ENCODE measurements at places on chromosomes 7 and 10.

DNA sequence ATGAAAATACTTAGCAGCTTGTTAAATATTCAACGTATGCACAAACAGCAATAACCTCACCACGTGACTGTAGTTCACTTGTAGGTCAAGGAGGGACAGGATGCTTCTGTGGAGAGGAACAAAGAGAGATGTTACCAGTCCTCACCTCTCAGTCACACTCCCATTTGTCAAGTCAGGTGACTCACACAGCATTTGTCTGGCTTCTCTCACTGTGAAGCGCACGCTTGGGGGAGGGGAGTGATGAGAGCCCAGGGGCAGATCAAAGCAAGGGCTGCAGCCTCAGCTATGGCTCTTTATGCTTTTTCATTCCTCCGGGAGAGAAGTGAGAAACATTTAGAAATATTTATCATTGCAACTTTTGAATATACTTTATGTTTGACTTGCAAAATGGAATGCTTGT lies 2.9 kb upstream of the RBM20 start:
- peak; percentile 72 for DNase-seq

- DNase-seq = no peak
These were observed 1.5 kb downstream of the CALHM1 start for GRCh38 chr10:103457176-103457712.

GRCh38 chr7:101399759-101400158 lies 37.1 kb downstream of the COL26A1 start:
- no peak for DNase-seq

DNA sequence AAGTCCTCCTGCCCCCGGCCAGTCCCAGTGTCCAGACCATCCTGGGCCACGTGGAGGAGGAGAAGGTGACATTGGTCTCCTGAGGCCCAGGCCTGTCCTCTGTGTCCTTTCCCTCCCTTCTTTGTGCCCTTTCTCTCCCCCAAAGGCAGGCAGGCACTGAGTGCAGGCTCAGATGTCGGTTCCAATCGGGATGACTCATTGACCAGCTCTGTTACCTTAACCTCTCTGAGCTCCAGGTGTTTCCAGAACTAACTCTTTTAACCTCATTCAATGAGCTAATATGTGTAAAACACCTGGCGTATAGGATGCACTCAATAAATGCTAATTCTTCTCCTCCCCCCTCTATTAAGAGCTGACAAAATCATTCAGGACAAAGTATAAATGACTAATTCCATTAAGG lies 25.7 kb downstream of the MACROH2A2 start:
- no peak for DNase-seq

DNA sequence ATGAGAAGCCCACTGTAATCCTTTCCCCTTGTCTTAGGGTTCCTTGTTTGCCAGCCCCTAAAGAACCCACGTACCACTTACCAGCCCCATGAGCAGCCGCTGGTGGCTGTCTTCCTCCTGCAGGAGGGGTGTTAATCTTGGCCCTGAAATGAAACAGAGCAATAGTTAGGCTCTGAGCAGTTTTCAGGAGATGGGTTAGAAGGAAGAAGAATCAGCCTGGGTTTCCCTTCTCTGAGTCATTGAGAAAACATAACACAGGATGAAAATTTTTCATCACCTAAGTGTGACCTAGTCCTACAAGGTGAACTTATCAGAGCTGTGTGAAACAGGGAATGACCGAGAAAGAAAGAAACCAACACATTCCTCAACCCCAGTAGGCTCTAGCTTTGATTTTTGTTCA lies 90.0 kb downstream of the GSAP start:
- DNase-seq = peak; percentile 32

- DNase-seq = no peak
These were observed 14.5 kb downstream of the PDGFA start for GRCh38 chr7:505171-505570.

DNA sequence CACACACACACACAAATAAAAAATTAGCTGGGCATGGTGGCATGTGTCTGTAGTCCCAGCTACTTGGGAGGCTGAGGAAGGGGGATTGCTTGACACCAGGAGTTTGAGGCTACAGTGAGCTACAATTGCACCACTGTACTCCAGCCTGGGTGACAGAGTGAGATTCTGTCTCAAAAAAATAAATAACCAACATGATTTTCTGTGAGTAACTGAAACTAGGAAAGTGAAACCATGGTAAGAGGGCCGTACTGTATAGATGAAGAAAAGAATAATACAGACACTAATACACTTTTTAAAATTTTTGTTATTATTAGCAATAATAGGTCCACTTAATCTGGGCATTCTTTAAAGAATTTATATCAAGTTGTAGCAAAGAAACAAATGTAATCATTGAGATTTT lies 170.9 kb downstream of the HGF start:
- DNase-seq = no peak

DNA sequence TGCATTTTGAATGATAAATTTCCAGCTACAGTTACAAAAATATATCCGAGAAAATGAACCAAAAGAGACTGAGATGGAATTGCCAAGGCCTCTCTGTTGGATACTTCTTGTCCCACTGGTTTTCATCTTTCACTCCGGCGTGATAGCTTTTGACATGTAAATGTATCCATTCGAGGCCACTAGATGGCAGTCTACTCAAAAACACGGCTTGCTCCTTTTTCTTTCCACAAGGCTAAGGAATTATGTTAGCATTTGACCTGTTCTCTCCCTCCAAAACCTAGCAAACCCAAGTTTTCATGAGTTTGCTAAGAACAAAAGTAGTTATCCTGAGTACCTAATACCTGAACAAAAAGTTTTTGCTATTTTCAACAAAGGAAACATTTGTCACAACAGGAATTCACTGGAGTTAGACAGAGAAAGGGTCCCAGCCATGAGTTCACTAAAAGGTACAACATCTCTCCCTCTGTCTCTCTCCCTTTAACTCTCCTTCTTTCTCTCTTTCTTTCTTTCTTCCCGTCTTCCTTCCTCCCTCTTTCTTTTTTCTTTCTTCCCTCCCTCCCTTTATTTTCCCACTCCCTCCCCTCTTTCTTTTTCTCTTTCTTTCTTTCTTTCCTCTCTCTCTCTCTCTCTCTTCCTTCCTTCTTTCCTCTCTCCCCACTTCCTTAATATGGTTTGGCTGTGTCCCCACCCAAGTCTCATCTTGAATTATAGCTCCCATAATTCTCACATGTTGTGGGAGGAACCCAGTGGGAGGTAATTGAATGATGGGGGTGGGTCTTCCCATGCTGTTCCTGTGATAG lies 207.9 kb upstream of the MYO3A start:
- peak; percentile 33 for DNase-seq

- no peak for DNase-seq
These were observed at the start of gene MACC1 for GRCh38 chr7:20217193-20217948. MACC1 (minus strand) TSS chr7:20217384; CDS start chr7:20161862, 55,522 bp downstream.

DNA sequence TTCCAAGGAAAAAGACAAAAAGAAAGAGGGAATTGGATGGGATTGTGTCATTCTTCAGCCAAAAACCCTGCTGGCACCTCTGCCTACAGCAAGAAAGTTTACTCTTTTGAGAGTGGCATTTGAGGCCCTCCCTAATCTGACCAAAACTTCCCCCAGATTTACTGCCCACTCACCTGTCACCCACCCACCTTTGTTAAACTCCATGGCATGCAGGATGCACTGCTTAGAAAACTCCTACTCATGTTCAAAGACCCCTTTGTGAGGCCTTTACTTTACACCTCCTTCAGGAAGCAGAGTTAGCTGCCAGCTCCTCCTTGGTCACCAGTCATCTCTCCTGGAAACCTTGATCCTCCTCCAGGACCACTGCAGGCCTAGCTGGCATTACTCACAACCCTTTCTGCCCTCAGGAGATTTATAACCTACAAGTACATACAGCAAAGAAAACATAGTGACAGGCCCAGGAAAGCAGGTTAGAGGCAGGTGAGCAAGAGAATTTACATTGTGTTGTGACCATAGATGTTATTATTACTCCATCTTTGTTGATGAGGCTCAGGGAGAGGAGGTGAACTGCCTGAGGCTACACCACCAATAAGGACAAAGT lies 10.3 kb upstream of the PLAC9 start:
- DNase-seq = no peak

DNA sequence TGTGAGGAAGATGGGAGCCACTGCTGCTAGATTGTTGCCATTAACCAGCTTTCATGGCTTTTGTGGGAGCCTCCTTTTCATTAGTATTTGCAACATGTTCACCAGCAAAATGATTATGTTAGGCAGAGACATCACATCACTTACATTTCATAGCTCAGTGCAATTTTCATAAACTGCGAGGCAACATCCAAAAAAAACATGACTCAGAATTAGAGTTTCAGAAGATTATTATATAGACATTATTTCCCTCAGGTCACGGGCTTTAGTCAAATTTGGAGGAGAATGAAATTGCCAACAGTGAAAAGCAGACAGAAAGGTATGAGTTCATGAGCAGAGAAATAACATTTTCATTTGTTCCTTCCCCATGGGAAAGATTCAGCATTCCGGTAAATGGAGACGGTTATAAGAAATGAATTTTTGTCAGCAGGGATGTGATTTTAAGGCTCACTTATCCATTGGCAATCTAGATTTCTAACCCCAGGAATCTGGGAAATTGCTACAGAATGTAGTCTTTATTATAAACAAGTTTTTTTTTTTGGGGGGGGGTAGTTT lies 573.2 kb downstream of the AUTS2 start:
- DNase-seq = no peak

- peak; percentile 92 for DNase-seq
These were observed 18.1 kb upstream of the AKR1E2 start for GRCh38 chr10:4807761-4808507.

DNA sequence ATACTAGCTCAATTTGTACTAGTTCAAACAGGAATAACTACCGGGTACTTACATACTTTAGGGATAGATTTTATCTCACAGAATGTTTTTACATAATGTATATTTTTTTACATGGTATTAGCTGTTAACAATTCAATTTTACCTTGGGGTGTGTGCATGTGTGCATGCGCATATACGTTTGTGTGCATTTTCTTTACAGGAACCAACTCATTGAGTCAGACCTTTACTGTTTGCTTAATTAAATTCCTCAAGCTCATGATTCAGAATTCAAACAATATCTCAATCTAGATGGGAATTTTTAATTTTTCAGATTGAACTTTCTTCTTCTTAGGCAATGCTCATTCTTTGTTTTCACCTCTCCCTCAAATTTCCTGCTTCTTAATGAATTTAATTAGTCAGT lies 24.7 kb upstream of the WASL start:
- DNase-seq = no peak

DNA sequence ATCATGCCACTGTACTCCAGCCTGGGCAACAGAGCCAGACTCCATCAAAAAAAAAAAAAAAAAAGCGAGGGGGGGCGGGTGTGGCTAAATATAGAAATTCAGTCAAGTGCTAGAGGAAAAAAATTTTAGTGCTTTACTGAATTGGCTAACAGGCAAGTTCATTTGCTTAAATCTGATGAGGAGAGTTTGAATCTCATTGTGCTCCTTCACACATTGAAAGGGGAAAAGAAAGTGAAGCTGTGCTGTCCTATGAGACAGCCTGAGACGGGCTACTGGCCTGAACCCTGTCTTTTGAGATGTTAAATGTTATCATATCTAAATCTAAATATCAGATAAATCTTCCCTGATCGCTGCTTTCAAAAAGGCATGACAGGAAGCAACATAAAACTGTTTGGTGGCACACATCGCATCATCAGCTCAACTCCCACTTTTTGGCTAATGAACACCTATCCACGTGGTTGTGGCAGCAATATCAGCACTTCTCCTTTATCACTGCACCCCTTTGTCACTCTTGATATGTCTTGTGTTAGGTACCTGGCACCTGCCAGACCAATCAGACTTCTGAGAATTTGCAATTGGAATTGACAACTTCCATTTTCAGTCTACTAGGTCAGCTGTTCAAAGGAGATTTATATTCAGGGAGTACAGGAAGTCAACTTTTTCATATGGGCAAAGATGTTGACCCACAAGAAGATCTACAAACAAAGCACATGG lies 14.0 kb upstream of the IFIT1B start:
- no peak for DNase-seq

- DNase-seq = peak; percentile 35
These were observed 16.4 kb downstream of the STAMBPL1 start for GRCh38 chr10:88896372-88896993.

Data from RCC 7860 (cell line).